ENCODE measurements at places on chromosomes 6 and 20.
A peak's percentile ranks its signal among the peaks of the same experiment; 100 is the strongest.

DNA sequence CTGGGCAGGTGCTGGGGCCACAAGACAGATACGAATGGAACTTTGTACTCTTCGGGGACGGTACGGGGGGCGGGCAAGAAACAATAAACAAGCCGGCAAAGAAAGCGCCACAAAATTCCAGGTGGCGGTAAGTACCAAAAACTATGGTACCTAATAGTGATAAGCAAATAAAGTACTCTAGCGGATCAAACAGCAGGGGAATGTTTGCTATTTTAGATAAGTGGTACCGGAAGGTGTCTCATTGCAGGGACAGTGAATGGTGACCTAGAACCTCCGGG is 15.1 kb upstream of the RIPK1 start:
- DNase-seq = no peak

GRCh38 chr6:125804264-125804663 is 13.5 kb downstream of the NCOA7 start:
- no peak for DNase-seq

- DNase-seq = no peak
Measured at GRCh38 chr6:81864124-81864523, 111.6 kb upstream of the TENT5A start.

GRCh38 chr6:38579010-38579628 is 60.6 kb downstream of the BTBD9 start:
- DNase-seq = no peak

- DNase-seq = peak; percentile 90
Measured at GRCh38 chr6:43724914-43725642, 37.5 kb upstream of the MRPS18A start.

GRCh38 chr6:80343511-80343910 is 237.0 kb downstream of the BCKDHB start:
- DNase-seq = no peak

- DNase-seq = no peak
Measured at GRCh38 chr20:35583636-35584560, 31.7 kb upstream of the SPAG4 start.

DNA sequence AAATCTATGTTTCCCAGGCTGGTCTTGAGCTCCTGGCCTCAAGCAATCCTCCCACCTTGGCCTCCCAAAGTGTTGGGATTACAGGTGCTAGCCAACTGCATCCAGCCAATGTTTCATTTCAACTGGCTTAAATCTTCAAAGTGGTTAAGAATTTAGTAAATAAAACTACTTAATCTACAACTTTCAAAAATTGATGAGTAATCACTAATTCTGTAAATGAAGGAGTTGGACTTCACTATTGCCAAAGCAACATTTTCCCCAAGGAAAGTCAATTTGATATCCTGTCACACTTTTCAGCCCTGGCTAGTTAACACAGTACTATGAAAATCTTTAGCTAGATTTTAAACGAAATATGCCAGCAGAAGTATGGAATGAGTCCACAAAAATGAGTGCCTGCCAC is 3.8 kb downstream of the TOMM6 start:
- no peak for DNase-seq

DNA sequence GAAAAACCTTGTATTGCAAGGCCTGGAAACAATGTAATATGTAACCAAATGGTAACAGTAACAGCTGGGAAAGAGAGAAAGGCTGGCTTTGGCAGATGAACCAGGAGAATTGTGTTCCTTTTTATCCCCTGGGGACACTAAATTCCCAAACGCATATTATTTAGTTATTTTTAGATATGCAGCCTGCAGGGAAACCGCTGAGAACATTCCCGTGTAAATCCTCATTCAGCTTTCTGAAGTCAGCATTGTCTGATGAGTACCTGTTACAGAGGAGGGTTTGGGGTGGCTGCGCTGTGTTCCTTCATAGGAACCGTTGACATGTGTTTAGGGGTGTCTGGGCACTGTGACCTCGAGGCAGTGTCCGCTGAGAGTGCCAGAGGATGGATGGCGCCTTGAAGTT is 101.3 kb downstream of the SMOC2 start:
- DNase-seq = peak; percentile 11

GRCh38 chr6:129711271-129711631 is 1.3 kb upstream of the ARHGAP18 start:
- DNase-seq = no peak

DNA sequence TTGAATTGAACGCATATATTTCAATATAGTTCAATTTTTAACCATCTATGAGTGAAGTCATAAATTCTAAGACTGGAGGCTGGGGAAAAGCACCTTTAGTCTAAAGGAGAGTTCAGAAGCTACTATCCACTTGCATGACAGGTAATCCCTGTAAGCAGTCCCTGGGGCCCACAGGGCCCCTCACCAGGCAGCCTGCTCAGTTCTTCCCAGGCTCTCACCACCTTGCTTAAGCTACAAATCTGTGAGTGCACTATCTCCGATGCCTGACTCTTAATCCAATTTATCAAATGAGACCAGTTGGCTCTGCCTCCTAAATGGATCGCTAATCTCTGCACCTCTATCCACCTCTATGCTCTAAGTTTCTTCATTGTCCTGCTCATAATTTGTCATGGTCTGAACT is 413.8 kb downstream of the PTPRT start:
- no peak for DNase-seq

GRCh38 chr6:165511807-165512206 is 151.2 kb downstream of the PDE10A start:
- no peak for DNase-seq

DNA sequence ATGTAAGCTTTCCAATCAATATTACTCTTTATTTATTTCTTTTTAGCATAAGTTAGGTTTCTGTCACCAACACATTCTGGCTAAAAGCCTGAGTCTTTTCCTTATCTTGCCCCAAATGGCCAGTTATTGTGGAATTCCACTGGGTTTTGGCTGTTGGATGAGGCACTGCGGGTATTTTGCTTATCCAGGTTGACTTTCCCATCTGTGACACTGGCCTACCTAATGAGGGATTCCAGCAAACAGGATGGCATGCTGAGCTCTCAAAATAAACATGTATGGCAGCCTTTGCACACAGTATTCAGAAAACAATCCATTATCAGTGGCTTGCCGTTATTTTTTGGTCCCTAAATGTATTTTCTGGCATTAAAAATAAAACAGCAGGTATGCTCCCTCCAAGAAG is 6.5 kb upstream of the RALGAPB start:
- no peak for DNase-seq

DNA sequence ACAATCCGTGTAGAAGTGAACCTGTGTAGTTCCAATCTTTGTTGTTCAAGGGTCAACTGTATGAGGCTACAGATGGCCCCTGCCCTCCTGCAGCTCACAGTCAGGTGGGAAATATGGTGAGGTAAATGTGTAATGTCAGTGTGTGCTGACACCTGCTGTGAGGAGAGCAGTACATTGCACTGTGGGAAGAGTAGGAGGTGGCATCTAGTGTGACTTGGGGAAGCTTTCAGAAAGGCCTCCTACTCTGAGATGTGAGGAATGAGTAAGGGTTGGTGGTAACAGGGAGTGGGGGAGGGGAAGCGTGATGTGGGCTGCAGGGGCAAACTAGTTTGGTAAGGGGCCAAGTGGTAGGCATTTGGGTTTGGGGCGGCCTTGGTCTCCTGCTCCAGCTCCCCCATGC is 188.8 kb downstream of the FARS2 start:
- DNase-seq = no peak

DNA sequence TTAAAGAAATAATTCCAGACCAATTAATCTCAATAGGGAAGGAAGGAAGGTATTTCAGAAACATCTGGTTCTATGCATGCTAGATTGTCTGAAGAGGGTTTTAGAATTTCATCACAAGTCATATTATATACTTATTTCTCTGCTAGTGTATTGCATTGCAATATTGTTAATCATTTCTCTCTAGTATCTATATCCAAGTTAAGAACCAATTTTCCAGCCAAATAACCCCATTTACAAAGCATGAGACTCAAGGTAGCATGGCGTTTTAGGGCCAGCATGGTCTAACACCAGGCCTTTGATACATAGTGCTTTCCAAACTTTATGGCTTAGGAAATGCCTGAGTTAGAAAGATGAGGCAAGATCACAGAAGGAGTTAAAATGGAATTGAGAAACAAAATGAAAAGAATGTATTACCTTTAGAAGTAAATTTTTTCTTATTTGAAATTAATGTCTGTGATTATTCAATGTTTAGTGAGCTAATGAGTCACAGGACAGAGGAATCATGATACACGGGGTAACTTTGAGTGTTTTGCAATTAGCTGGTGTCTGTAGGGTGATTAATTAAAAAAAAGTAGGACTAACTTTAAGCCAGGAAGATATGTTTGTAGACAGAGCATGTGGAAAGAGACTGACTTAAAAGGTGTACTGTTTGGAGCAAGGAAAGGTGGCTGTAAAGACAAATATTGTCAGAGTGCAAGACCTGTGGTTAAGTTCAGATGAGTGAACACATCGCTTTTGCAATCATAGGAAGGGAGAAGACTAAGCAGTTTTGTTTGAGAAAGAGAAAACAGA is 1006.2 kb upstream of the CITED2 start:
- peak; percentile 10 for DNase-seq

GRCh38 chr6:117951783-117952182 is 44.7 kb downstream of the SLC35F1 start:
- DNase-seq = no peak

DNA sequence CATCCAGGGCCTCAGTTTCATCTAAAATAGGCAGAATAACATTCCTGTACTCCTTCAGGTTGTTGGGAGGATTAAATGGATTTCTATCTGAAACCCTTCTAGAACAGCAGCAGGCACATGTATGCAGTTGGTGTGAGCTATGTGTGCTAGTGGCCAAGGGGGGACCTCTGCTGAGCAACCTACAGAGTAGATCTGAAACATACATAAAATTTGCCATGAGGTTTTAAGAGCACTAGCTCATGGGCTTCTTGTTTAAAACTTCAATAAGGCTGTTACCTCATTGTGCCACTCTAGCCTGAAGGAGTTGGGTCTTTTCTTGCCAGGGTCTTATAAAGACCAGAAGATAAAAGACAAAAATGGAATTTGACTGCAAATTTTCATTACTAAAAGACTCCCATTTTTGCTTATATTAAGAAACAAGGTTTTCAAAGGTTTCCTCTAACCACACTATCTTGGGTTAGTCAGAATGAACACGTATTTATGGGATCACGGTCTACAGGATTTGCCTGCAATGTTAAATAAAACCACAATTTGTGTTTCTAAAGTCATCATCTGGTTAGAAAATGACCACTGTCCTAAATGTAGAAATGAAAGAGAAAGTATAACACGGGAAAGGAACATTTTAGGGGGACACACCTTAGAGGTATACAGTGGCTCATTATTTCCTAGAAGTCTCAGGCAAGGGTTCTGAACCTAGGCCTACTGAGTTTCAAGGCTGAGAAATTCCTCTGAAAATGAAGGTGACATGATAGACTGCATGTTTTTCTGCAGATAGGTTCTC is 144.9 kb upstream of the OLIG3 start:
- no peak for DNase-seq

DNA sequence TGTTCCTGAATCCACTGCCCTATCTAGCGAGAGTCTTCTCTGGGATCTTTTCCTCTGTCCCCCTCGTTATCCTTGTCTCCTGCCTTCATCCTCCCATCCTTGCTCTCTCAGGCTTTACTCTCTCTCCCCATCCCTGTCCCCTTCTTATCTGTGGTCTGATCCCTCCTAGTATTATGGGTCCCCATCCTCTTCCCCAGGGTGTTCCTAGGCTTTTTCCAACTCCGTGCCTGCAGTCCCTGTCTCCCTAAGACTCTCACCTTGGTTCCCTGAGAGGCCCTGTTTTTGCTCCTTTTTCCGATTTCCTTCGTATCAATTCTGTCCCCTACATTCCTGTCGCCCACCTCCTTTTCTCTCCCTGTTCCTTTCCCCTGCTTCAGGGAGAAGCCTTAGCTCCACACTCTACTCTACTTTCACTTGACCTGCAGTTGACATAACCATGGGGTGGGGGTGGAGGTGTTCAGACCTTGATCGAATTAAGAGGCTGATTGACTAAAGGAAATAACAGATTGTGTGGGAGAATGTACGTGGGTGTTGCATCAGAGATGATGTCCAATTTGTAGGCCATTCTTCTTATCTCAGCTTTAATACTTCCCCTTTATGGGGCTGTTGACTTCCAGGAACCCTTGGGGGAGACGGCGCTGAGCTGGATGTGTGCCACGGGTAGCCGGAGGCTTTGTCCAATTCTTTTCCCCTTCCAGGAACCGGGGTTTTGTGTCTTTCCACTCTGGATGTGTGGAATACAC is 905 bp downstream of the PPARD start:
- DNase-seq = no peak

DNA sequence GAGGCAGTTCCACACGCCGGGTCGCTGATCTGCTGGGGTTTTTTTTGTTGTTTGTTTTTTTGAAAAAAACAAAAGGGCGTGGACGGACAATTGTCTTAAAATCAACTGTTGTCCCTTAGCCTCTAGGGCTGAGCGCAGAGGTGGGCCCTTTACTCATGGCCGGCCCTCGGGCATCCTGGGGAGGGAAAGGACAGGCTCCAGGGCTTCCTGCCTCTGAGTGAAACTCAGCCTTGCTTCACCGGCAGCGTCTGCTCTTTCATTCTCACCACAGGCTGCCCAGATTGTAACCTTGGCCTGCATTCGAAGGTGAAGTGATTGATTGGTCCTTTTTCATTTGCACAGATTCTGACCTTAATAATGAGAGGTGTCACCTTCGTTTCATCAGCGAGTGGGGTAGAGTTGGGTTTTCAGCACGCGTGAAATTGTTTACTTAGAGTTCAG is 797 bp downstream of the SMIM13 start:
- DNase-seq = peak; percentile 59

- DNase-seq = no peak
Measured at GRCh38 chr6:147643341-147644200, 135.1 kb downstream of the SAMD5 start.

- DNase-seq = no peak
Measured at GRCh38 chr6:87543696-87544473, 45.9 kb downstream of the RARS2 start.

GRCh38 chr6:131575834-131576478 is 2.9 kb downstream of the ARG1 start:
- DNase-seq = no peak

DNA sequence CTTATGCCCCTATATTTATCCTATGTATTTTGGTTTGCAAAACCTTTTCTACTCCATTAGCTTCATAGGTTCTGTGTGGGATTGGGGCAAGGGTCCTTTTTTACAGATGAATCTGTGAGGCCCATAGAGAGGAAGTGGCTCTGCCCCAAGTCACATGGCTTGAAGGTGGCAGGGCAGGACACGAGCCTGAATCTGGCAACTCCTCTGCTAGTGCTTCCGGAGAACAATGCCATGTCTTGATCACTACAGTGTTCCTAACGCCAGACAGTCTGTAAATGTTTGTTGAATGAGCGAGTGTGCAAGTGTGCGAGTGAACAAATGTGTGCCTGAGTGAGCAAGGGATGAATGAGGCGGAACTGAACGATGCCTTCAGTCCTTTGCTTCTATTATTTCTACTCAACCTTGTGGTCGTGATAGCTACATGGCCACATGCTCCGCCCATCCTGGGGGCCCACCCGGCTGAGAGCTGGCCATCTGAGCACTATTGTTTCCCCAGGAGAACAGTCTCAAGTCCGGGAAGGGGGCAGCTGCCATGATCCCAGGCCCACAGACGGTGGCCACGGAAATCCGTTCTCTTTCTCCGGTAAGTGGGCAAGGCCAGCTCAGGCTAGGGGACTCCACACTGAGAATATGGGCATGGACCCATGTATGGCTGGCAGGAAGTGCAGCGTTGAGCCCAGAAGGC is 17.8 kb upstream of the AAR2 start:
- DNase-seq = no peak
